ENCODE measurements at places on chromosomes 13 and 19. TPM values are rescaled to one million over a fixed set of nuclear protein-coding genes. Genes with fewer than 3 reads are reported as not detected.

Gene ZNF649
- 3.8 TPM for total RNA-seq

Gene LENG1
- total RNA-seq, result 6.1 TPM

Gene IGFLR1
- total RNA-seq, result 0.32 TPM

Gene SIAH3
- total RNA-seq, result not detected

Gene LRG1
- total RNA-seq, result not detected

Gene ODAD3
- total RNA-seq, result 1.0 TPM

Gene LHB
- total RNA-seq, result not detected

Data from bronchial smooth muscle cell (primary cell).